Osteocyte (in vitro differentiated cells): ENCODE measurements at places on chromosomes 3 and 15. TPM values are rescaled to one million over a fixed set of nuclear protein-coding genes. Genes with fewer than 3 reads are reported as not detected.

The IL17RE gene
- 0.89 and 1.4 TPM in 2 replicates for total RNA-seq

The GLDN gene
- total RNA-seq: not detected in 2 replicates

The SPINK8 gene
- not detected in 2 replicates for total RNA-seq

The ADPGK gene
- total RNA-seq: 45.6 and 51.8 TPM in 2 replicates

The SPTBN5 gene
- 3.0 and 3.2 TPM in 2 replicates for total RNA-seq

DNA sequence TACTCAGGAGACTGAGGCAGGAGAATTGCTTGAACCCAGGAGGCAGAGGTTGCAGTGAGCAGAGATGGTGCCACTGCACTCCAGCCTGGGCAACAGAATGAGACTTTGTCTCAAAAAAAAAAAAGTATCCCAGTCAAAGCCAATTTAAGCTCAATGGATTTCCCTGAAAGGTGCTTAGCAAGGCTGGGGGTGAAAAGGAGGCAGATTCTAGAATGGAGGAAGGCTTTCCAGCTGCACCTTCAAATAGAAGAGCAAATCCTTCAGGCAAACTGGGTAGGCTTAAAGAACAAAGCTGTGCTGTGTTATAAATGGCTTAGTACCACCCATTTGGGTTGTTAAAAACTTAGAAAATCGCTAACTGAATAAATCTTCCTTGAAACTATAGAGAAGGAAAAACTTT is 3.0 kb upstream of the IFT57 start:
- no peak for DNase-seq
- no peak overlapping the region for H3K4me3 ChIP-seq
- H3K36me3 ChIP-seq: no peaks in the 10 kb centered on the region
- peaks cover 6% of the 10 kb centered on the region for H3K27me3 ChIP-seq

GRCh38 chr15:39698444-39699390 is 83.9 kb downstream of the FSIP1 start:
- H3K27ac ChIP-seq: no peak overlapping the region
- peaks cover 5% of the 10 kb centered on the region for H3K4me1 ChIP-seq
- no peak for DNase-seq
- H3K36me3 ChIP-seq: no peaks in the 10 kb centered on the region
- no peaks in the 10 kb centered on the region for H3K27me3 ChIP-seq
- no peak overlapping the region for H3K4me3 ChIP-seq

DNA sequence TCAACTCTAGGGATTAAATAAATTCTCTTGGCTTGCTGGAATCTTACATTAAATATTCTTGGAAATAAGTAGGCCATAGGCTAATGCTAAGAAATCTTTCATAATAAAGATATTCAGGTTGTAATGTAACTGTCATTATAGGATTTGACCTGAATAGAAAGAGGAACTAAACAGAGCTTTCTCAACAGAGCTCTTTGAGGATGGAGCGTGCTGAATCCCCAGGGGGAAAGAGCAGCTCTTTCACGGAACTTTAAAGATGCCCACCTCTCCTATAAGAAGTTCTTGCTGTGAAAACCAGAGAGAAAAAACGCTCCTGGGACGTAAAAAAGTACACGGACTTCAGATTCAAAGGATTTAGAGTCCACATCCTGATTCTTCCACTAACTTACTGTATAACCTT is 77.9 kb downstream of the NTRK3 start:
- H3K27ac ChIP-seq: no peak overlapping the region
- H3K27me3 ChIP-seq: no peaks in the 10 kb centered on the region
- H3K4me1 ChIP-seq: no peaks in the 10 kb centered on the region
- no peak overlapping the region for H3K4me3 ChIP-seq
- no peak for DNase-seq
- no peaks in the 10 kb centered on the region for H3K36me3 ChIP-seq

GRCh38 chr15:75230551-75231371 is 27.4 kb upstream of the GOLGA6C start:
- H3K27me3 ChIP-seq: peaks cover 14% of the 10 kb centered on the region
- no peak for DNase-seq
- no peaks in the 10 kb centered on the region for H3K36me3 ChIP-seq
- no peak overlapping the region for H3K27ac ChIP-seq
- H3K4me1 ChIP-seq: no peaks in the 10 kb centered on the region

- H3K27ac ChIP-seq: no peak overlapping the region
- peaks cover 9% of the 10 kb centered on the region for H3K27me3 ChIP-seq
- DNase-seq: no peak
- no peak overlapping the region for H3K4me3 ChIP-seq
Measured at GRCh38 chr15:39084674-39085530, 496.0 kb upstream of the THBS1 start.

GRCh38 chr15:67013696-67014095 is 51.7 kb upstream of the SMAD3 start:
- H3K27ac ChIP-seq: peak overlapping the region; percentile 64
- no peaks in the 10 kb centered on the region for H3K36me3 ChIP-seq
- no peak overlapping the region for H3K4me3 ChIP-seq
- H3K4me1 ChIP-seq: peaks cover 57% of the 10 kb centered on the region

DNA sequence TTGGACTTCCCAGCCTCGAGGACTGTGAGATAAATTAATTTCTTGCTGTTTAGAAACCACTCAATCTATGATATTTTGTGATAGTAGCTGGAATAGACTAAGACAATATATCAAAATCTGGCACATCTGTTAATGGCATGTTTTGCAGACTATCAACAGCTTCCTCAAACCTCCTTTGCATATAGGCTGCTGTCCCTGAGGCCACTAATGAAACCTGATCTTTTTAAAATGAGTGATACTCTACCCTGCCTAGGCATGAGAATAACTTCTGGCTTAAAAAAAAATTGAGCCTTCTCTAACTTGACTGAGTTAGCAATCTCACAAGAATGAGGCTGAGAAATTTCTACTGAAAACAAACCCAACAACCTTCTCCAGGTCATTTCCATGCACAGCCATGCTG is 176.0 kb upstream of the CRBN start:
- DNase-seq: no peak
- H3K27me3 ChIP-seq: no peaks in the 10 kb centered on the region
- H3K4me1 ChIP-seq: no peaks in the 10 kb centered on the region
- H3K36me3 ChIP-seq: no peaks in the 10 kb centered on the region
- H3K4me3 ChIP-seq: no peak overlapping the region
